ENCODE measurements at places on chromosomes 2 and 18.

- DNase-seq = no peak
Measured at GRCh38 chr2:70771446-70771845, 3.4 kb upstream of the ADD2 start.

DNA sequence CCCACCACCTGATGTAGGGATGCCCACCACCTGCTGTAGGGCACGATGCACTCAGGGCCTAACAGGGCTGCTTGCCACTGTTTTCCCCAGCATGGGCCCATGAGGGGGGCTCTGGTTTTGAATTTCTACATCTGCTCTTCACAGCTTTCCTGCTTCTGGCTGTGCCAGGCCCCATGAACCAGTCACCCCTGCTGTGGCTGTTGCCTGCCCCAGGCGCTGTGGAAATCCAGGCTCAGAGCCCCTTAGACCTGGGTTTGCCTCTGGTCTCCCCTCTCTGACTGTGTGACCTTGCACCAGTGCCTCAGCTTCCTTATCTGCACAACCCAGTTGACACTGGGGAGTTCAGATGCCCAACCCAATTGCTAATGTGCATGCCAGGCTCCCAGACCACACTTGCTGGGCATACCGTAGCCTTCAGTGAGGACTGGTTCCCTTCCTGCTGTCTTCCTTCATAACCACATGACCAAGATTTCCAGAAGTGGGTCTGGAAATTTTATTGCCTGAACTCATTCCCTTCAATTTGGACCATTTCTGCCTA lies 6.0 kb upstream of the MLPH start:
- no peak for DNase-seq

GRCh38 chr2:64548761-64549160 lies 24.6 kb downstream of the AFTPH start:
- no peak for DNase-seq

GRCh38 chr2:234555616-234556249 lies 58.9 kb upstream of the ARL4C start:
- no peak for DNase-seq

GRCh38 chr2:226077841-226078240 lies 678.3 kb downstream of the NYAP2 start:
- peak; percentile 49 for DNase-seq

DNA sequence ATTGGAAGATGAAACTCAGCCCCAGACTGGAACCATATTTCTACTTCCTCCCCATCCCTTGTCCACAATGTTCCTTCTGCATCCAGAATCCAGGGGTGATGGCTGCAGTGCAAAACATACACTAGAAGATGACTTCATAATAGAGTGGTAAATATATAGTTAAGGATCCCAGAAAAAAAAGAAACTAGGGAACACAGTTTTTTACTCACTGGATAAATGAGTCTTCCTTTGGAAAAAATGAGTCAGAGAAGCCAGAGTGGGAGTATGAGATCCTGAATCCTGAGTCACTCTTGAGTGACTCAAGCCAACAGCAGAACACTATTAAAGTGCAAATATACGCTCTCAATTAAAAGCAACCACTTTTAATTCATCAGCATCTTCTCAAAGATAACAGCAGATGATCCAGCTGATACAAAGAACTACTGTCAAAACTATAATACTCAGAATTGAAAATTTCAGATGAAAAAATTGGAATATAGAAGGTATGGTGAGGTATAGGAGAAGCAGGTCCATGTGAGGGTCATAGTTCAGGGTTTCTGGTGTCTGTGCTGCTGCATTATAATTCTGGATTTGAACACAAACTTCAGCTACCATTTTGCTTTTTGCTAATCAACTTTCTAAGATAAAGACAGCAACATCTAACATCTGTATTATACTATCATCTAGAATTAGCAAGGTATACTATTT lies 987.2 kb upstream of the CDH2 start:
- DNase-seq = peak; percentile 42

DNA sequence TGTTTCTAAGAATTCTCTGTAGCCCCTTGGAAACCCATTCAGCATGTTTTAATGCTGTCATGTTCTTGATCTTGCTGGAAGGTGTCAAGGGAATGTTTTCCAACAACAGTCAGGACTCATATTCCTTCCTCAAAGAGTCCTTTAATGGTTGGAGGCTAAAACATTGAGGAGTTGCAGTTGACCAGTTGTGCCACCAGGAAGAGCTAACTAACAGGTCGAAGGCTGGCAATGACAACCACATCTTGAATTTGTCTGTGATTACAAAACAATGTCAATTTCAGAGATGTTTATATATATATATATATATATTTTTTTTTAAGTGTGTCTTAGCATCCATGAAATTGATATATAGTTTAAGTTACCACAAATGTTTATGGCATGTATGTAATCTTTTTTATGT lies 151.5 kb downstream of the INO80D start:
- no peak for DNase-seq
